ENCODE measurements at places on chromosomes 11 and 22.

DNA sequence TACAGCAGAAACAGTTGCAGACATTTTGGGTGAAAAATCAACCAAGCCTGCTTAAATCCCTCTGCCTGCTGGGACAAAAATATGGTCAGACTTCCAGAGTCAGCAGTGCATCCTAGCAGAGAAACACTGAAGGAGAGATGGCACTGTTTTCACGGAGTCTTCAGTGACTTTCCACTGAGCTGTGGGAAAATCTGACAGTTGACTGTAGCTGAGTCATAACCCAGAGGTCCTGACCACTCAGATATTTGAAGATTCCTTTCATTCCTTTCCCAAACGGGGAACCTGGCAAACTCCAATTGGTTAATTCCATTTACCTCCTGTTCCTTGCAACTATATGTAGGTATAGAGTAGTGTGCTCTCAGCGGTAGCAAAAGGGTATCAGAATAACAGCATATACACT is 20.9 kb upstream of the UPB1 start:
- DNase-seq: no peak

GRCh38 chr11:1289211-1289935 is 20.1 kb downstream of the TOLLIP start:
- DNase-seq: no peak

GRCh38 chr22:39135092-39135896 is 17.2 kb downstream of the CBX7 start:
- DNase-seq: no peak

DNA sequence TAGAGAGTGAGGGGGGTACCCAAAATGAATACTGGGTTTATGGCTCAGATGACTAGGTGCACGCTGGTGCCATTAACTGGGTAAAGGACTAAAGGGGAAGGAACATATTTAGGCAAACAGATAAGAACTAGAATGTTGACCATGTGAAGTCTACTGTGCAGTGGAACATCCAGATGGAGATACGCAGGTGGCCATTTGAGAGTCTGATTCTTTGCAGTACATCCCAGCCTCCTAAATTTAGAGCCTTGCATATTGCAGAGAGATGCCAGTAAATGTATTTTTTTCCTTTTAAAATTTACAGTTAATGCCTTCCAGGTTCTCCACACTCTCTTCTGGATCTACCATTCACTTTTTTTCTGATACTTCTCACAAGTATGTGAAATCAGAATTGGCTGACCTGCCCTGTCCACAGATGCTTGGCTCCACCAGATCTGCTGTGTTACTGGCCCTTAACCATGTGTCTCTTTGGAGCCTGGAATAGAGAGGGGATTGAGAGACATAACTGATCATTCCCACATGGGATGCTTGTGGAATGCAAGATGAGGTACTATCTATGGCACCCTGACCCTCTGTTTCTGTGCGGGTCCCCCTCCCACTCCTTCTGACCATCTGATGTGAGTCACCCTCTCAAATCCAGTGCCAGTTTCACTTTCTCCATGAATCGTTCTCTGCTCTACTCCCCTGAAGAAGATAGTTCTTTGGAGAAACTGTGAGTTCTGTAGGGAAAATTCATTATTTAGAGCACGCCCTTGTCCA is 77.0 kb upstream of the NCAM1 start:
- DNase-seq: no peak

DNA sequence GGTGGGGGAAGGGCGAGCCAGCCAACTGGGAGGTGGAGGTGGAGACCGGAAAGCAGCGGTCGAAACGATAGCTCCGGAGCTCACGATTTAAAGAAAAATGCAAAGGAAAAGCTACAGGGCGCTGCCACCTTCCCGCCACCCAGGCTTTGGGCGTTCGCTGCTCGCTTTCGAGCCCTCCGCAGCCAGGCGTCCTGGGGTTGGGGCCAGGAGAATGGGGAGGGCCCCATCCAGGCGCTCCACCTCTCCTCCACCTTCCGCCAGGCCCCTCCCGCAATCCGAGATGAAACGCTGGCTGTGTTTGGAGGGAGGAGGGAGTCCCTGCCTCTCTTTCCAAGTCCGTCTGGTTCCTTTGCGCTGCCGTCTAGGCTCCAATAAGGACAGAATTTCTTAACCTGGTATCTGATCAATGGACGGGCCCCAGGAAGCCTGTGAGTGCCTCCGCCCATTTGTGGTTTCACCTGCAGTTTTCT is 483 bp upstream of the ABTB2 start:
- DNase-seq: no peak

DNA sequence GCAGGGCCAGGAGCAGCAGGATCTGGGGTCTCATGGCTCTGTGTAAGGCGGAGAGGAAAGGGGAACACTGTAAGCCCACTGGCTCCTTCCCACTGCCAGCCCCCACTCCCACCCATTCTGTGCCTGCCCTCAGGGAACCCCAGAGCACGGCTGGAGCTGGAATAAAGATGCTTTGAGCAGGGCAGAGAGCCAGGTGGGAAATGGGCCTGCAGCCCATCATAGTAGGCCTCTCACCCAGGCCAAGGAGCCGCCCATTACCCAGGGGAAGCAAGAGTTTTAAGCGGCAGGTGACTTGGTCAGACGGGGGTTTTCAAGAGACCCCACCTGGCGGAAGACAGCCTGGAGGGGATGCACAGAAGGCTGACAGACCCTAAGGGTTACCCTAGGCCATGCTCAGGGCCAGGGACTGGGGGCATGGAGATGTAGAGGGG is 4.6 kb downstream of the LRRC32 start:
- DNase-seq: no peak

DNA sequence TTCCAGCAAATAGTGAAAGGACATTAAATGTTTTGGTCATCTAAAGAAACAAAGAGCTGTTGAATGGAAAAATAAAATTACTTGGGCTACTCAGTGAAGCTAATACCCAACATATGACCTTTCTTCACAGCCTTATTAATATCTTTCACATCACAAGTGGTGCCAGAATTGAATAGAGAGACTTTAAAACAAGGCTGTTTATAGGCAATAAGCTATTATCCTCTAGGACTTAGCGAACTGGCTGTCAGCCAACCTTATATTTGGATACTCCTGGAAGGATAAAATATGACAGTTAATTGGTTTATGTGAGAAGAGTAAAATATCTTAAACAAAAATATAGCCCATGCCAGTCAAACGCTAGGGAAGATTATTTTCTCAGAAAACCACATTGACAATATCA is 225.5 kb upstream of the BLID start:
- DNase-seq: no peak

GRCh38 chr11:95977534-95978174 is 53.7 kb upstream of the MTMR2 start:
- peak; percentile 20 for DNase-seq

GRCh38 chr11:8832571-8833260 is 78.3 kb upstream of the AKIP1 start:
- DNase-seq: no peak

DNA sequence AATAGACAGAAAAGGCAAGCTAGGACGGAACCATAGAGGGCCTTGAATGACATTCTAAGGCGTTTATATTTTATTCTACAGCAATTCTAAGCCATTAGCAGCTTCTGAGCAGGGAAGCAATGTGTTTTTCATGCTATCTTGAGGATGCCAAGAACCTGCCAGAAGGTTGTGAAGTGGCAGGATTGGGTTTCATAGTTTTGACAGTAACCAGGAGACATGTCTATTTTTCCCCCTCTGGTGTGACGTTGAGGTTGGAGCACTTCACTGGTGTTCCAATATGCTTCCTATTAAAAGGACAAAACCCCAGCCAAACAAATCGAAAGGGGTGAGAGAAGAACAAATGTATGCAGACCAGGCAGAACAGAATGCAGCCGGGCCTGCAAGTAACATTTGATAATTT is 148.2 kb downstream of the SPATA19 start:
- DNase-seq: no peak

DNA sequence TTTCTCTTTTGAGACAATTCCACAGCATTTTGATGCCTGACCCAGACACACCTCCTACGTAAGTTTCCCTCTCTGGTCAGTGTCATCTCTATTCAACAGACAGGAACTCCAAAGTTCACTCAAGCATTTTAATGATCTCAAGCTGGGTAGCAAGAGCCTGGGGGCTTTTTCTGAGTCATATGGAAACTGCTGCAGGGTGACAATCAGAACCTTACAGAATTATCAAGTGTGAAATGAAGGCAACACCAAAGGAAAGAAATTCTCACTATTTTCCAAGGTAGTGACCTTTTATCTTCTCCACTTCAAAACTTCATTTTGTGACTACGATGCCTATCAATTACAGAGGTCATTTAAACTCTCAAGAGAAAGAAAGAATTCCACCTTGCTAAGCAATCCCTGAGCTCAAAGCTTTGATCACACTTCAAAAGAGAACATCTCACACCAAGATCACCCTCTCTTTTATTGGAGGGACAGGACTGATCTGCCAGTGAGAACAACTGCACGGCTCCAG is 229.0 kb upstream of the ZC3H12C start:
- DNase-seq: no peak

DNA sequence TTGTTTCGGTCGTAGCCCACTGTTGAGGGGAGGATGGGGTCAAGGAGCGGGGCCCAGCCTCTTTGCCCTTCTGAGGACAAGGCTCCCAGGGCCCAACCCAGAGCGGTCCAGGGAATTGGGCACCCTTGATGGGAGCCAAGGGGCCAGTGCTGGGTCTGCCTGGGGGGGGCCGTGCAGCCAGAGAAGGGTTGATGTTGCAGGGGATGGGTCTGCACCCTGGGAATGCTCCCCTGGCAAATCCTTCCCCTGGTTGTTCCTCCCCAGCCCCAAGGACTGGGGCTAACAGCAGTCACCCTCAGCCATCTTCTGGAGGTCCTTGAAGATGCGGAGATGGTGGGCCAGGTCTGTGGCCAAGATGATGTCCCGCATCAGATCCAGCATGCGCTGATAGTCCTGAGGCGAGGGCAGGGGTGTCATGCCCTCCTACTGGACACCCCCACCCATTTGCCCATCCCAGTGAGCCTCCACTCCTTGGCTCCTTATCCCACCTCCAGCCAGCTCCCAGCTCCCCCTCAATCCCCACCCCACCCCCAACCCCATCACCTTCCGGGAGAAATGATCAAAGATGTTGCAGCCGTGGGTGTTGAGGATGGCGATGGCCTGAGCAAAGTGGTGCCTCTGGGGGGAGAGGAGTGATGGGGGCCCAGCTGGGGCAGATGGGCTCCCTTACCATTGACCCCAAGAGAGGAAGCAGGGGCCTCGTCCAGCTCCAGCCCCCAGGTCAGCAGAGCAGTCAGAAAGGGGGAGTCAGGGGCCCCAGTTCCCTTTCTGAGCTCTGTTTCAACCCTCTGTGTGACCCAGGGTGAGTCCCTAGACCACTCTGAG is 95.0 kb downstream of the PDE2A start:
- DNase-seq: no peak

- DNase-seq: no peak
Measured at GRCh38 chr11:102220728-102221467, 96.4 kb upstream of the BIRC3 start.

- DNase-seq: no peak
Measured at GRCh38 chr22:50274311-50274710, 4.1 kb upstream of the MAPK11 start.

DNA sequence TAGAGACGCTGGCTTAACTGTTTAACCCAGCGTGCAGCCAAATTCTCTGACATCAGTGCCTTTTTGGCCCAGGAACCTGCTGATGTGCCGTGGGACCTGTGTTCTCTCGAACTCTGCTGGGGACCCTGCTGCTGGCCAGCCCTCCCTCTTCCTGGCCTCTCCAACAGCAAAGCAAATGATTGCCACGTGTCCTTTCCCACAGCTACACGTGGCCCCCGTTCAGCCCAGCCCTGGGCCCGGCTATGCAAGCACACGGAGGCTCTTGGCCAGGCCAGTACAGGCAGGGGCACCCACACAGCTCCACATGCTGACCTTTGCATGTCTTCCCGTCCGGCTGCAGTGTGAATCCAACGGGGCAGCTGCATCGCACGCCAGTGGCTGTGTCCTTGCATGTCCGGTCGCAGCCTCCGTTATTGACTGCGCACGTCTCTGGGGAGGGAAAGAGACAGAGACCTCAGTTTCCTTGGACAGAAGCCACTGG is 51.6 kb upstream of the TTLL12 start:
- no peak for DNase-seq

- peak; percentile 62 for DNase-seq
Measured at GRCh38 chr11:58829786-58830185, 14.7 kb downstream of the GLYATL2 start.

GRCh38 chr11:72951193-72951592 is 137.0 kb downstream of the ATG16L2 start:
- peak; percentile 8 for DNase-seq

DNA sequence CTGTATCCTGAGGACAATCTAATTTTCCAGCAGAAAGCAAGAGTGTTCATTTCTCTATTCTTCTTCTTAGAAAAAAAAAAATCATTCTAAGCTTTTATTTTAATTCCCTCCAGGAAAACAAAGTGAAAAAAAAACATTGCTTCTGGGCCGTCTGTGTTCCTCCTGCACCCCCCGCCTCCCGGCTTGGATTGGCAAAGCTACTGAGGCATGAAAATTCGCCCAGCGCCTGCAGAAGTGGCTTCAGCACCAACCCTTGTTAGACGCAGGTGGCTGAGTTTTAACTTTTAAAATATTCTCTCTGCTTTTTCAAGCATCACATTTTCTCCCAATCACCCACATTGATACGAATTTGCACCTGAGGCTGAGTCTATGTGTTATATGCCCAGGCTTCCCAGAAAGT is 401.6 kb downstream of the BRD1 start:
- no peak for DNase-seq

DNA sequence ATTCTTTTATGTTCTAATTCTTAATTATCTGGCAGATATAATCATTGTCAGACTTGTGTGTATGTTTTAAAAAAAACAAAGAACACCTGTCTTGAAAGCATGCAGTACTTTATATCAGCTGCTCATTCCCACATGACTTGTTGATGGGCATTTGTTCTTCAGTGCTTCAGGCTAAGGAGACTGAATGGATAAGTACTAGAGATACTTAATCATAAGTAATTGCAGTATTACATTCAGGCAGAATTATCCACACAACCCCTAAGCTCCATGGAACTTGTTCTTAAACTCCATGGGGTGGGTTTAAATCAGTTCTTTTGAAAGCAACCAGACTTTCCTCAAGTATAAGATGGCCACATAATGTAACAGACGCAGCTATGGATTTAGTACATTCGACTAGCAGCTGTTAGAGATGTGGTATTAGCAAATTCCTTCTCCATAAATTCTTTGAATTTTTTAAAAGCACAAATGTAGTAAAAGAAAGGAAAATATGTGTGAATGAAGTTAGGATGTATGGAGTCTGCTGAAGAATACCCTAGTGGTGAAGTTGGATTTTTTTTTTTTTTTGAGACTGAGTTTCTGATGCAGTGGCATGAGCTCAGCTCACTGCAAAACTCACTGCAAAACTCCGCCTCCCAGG is 3.0 kb downstream of the JAM3 start:
- DNase-seq: no peak

DNA sequence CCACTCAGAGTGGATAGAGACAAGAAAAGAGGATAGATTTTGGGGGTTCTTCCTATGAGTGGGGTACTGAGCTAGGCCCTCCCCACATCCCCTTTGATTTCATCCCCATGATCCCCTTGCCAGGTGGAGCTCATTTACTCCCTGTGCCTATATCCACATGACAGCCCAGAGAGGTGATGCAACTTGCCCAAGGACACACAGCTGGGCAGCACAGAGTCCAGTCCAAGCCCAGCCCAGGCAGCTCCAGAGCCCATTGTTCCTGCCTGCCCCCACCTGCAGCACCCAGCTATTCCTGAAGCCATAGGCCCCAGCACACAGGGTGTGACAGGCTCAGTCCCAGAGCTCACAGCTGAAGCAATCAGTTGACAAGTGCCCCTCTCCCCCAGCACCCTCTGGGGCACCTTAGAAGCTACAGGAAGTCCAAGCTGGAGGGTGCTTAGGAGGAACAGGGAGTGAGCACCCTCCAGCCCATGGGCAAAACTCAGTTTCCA is 41.7 kb downstream of the SHISAL1 start:
- DNase-seq: no peak

GRCh38 chr11:11010624-11011127 is 152.8 kb upstream of the ZBED5 start:
- DNase-seq: no peak

- no peak for DNase-seq
Measured at GRCh38 chr11:66064571-66064970, 5.5 kb upstream of the PACS1 start.
